ENCODE measurements at places on chromosomes 3 and 15. TPM values are rescaled to one million over a fixed set of nuclear protein-coding genes. Genes with fewer than 3 reads are reported as not detected.

- no peak for DNase-seq
Measured at GRCh38 chr3:71442652-71443042, 140.9 kb downstream of the FOXP1 start.

DNA sequence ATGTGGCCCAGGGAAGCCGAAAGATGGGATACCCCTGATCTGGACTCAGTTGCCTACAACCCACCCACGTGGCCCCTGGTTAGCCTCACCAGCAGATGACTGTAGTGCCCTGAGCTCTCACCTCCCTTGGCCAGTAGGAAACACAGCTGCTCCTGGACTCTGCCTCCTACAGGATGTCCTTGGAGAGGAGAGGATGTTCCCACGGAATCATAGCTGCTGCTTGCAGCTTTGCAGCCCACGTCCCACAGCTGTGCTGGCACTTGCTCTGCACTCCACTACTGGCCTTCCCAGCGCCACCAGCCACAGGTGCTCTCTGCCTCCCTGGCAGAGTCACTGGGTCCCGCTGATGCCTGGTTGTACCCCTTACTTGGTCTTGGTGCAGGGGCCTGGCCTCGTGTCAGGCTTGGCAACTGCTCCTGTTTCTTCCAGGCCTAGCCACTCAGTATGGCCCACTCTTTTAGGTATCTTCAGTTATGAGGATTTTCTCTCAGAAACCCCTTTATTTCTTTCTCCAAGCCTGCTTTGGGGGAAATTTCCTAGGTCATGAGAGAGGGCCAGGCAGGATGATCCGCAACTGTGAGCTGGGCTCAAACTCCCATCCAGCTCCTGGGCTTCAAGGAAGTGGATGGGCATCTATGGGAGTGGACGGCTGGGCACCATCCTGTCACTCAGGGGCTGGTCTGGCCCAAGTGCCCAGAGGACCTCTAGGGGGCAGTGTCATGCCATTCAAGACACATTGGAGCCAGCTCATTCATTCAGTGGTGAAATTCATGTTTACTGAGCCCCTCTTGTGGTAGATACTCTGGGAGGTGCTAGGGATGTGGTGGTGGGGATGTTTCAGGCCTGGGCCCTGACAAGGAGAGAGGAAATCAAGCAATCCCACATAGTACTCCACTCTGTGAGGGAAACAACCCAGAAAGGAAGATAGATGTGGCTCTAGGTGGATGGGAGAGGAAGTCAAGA, 16.2 kb upstream of the VILL start:
- DNase-seq, result peak; percentile 75

- no peak for DNase-seq
Measured at GRCh38 chr3:39443530-39443929, 23.9 kb upstream of the MOBP start.

DNA sequence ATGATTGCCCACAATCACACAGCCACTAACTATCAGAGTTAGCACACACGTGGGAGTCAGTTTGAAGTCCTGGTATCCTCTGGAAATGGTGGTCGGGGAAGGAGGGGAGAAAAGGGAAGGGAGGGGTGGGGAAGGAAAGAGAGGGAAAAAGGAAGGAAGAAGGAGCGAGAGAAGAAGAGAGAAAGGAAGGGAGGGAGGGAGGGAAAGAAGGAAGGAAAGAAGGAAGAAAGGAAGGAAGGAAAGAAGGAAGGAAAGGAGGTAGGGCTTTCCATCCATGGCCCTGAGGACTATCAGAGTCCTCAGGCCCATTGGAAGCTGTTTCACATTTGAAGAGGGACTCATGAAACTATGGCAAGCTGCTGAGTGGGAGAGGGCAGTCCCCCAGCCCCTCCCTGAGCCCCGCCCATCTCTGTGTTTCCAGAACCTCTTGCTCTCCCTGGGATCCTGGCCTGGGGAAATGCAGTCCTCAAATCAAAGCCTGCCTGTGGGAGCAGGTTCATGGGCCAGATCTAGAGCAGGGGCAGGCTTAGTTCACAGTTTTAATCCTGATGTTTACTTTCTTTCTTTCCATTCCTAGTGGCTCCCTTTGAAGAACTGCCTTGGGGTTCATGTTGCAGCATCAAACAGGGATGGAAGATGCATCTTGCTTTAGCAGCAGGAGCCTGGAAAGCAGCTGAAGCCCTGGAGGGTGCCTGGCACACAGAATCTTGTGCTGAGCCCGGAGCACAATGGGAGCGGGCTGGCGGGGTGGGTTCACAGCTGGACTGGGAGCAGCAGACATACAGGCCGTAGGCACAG, 66.1 kb upstream of the GLCE start:
- no peak for DNase-seq

- no peak for DNase-seq
Measured at GRCh38 chr3:117246771-117247555, 537.4 kb downstream of the TUSC7 start.

GRCh38 chr3:98025392-98025945, 9.6 kb downstream of the GABRR3 start:
- DNase-seq, result no peak

- no peak for DNase-seq
Measured at GRCh38 chr3:108755686-108756085, 1.5 kb downstream of the RETNLB start.

DNA sequence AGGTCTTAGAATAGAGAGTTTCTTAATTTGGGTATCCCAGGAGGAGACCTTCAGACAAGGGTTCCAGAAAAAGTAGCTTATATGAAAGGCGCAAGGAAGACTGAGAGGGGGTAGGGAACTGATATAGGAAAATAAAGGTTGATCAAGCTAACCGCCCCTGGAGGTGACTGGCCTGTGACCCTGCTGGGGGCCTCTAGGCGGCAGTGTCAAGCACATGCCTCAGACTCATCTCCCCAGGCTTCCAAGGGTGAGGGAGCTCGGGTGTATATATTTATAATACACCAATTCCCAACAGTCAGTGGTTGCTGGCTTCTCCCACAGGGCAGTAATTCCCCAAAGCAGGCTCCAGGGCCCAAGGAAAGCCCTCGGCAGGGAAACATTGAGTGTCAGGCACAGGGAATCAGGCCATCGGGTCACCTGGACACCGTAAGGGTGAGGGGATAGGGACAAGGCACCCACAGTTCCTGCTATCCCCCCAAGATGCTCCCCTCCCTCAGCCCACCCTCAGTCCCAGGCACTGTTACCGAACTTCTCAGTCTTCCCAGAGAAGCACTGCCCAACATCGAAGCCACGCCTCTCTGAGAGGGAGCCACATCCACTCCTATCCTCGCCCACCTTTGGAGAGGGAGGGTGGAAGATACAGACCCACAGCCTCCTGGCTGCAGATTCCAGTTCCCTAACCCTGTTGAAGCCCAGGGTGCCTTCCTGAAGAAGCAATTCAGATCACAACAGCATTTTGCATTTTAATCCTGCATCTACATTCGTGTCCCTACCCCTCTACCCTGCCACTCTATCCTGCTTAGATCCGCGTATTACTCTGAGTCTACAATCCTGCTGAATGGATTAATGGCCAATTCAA, 19.5 kb upstream of the CAV3 start:
- no peak for DNase-seq

DNA sequence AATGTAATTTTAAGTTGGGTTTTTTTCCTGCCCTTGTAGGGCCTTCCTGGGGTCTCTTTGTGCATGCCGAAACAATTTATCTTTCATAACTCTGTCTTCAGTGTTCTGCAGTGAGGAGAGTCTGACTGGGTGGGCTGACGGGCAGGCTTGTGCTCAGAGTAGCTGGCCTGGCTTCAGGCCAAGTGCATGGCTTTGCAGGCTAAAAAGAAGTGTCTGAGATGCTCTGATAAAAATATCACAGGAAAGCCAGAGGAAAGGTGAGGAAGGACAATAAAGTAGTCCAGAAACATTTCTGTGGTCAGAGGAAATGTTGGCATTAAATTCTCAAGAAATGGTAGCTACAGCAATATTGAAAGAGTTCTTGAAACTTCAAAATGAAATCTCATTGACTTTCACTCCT, 25.5 kb downstream of the ST3GAL6 start:
- DNase-seq, result no peak

GRCh38 chr3:197603317-197603933, 47.7 kb upstream of the BDH1 start:
- no peak for DNase-seq

GRCh38 chr15:32099097-32099785, 68.9 kb downstream of the CHRNA7 start:
- no peak for DNase-seq

DNA sequence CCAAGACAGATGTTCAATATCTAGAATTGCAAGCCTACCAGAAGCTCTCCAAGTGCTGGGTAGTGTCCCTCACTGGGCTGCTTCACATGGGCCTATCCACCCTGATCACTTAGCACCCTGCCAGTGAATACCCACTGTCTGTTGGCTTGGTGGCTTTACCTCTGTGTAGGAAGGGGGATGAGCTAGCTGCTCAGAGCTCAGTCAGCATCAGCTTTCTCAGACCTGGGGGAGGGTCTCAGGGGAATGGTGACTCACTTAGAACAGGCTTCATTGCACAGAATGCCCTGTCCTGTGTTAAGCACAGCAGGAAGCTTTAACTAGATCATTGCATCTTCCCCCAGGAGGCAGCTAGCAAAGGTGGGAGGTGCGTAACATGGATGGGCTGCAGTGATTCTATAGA, 209.8 kb downstream of the PDCD6IP start:
- DNase-seq, result no peak

- DNase-seq, result no peak
Measured at GRCh38 chr3:153180860-153181372, 18.9 kb downstream of the RAP2B start.

DNA sequence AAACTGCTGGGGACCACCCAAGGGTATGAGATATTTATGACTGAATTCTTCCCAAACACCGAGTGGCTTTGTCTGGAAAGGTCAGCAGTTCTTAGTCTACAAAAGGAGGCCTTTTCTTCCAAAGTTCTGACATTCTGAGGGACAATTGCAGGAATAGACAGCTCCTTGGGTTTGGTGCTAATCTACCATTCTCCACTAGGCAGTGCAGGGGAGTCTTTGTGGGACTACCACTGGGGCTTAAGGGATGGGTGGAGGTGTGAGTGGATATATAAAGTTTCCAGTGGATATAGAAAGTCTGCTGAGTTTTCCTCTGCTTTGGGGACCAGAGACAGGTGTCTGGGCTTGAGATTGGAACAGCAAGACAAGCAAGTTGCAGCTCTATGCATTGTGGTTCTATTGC, 62.7 kb downstream of the EXOG start:
- no peak for DNase-seq

DNA sequence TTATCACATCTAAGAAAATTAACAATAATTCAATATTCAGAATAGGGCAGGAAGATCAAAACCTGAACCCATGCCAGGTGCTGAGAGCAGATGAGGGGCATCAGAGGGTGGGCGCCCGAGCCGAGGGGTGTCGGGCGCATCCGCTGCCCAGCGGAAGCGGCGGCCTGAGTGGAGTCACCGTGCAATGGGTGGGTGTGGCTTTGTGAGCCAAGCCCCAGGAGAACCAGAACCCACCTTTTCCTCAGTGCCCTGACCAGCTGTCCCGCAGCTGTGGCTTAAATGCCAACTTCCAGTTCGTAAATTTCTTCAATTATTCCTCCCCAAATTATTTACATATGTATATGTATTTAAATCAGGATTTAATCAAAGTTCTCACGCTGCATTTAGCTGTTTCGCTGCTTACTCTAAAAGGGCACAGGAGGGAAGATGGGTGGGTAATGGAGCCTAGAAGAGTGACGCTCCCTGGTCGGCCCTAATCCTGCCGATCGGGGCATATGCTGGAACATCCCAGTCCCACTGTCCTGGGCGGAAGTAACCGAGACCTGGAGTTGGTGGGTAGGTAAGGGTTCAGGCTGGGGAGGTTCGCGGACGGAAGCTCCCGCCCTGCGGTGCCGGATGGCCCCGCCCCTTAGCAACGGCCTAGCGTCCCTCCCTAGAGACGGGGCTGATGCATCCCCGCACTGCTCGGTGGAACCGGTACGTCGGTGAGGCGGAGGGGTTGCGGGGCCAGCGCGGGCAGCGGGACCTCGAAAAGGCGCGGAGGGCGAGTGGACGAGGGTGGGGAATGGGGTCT, 1.3 kb downstream of the DNAH1 start:
- DNase-seq, result peak; percentile 45

- no peak for DNase-seq
Measured at GRCh38 chr15:48634096-48634495, 11.4 kb downstream of the FBN1 start.

DNA sequence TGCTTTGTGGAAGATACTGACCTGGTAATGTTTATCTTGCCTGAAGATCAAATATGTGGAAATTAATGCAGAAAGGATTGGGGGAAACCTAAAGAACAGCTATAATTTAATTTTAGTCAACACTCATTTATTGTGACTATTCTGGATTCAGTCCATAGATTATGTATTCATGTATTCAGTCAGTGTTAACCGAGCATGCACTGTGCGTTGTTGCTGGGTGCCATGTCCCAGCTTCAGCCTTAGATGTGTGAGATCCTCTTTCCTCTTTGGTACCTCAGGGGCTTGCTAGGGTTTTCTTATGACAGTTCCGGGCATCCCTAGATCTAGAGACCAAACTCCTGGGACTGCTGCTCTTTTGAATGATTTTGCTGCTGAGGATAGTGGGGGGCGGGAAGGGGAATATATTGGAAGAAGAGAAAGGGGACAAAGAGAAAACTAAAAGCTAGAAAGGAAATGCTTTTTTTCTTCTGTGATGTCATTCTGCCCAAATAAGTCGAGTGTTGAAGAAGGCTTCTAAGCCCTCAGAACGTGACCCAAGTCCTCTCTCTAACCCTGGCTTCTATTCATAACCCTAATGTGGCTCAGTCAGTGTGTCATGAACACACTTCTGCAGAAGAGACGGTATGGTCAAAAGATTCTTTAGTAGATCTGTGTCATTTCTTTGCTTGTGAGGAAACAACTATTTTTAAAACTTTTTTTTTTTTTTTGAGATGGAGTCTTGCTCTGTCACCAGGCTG, 33.5 kb downstream of the STARD9 start:
- no peak for DNase-seq

DNA sequence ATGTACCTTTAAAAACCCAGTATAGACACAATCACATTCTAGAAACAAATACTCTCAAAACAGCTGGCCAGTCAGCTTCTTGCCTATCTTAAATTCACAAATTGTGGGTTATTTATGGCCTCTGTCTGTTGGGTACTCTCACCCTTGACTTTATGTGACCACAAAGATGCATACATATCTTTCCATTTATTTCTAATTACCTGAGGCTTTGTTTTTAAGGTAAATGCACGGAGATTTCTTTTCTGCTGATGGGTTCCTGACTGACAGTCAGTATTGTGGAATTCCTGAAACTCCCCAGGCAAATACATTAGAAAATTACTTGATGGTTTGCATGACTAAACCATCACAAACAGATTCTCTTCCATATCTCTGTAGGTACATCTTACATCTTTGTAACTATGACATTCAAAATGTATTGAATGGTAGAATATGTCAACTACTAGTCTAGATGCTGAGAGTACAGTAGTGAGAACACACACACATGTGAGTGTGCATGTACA, 107.7 kb downstream of the EDEM1 start:
- DNase-seq, result no peak

GP5 gene
- not detected for total RNA-seq

SH2D7 gene
- not detected for total RNA-seq

CLDND1 gene
- 65.6 TPM for total RNA-seq

GOLGA8N gene
- total RNA-seq, result 26.7 TPM

CCK gene
- not detected for total RNA-seq

MYO5C gene
- total RNA-seq, result 34.8 TPM

CCR8 gene
- total RNA-seq, result not detected

CATSPER2 gene
- 8.3 TPM for total RNA-seq
